ENCODE measurements at places on chromosomes 3 and 15. TPM values are rescaled to one million over a fixed set of nuclear protein-coding genes. Genes with fewer than 3 reads are reported as not detected.
A peak's percentile ranks its signal among the peaks of the same experiment; 100 is the strongest.

KCNH8 gene
- total RNA-seq, result not detected

DNA sequence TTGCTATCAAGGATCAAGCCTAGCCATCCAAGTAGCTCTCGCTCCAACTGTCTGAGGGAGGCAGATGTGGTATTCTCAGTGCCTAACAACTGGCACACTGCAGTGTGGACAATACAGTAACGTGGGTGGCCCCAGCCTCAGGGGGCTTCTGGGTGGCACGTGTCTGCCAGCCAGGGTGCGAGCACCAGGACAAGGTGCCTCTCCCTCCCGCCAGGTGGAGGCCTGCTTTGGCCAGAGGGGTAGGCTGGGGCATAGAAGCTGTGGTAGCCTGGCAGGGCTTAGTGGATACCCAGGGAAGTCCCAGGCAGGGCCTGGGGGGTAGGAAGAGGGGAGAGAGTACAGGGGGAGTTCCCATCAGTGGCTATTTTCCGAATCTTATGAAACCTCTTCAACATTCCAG lies 234.0 kb downstream of the PLCL2 start:
- no peaks in the 10 kb centered on the region for H3K4me1 ChIP-seq
- H3K27me3 ChIP-seq, result no peaks in the 10 kb centered on the region
- H3K27ac ChIP-seq, result no peak overlapping the region
- DNase-seq, result no peak
- H3K4me3 ChIP-seq, result no peak overlapping the region

GRCh38 chr3:152309535-152310307 lies 41.0 kb downstream of the MBNL1 start:
- no peaks in the 10 kb centered on the region for H3K27me3 ChIP-seq
- no peaks in the 10 kb centered on the region for H3K36me3 ChIP-seq
- no peak for DNase-seq
- no peak overlapping the region for H3K4me3 ChIP-seq
- H3K27ac ChIP-seq, result peak overlapping the region; percentile 48
- peaks cover 38% of the 10 kb centered on the region for H3K4me1 ChIP-seq

DNA sequence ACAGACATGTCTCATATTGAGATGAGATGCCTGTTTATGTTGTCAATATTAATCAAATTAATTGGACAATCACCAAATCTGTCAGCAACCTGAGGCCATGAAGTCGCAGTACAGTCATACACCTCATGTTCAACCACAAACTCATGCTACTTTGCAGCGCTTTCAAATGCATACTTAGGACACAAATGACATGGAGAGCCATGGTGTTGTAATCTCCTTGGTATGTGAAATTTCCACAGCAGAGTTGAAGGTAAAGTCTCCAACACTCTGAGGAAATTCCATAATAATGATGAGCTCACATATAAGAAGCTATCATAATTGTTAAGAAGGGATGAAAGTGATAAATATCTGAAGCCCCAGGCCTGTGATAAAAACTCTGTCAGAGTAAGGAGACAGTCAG lies 873.9 kb downstream of the MCTP2 start:
- H3K36me3 ChIP-seq, result no peaks in the 10 kb centered on the region
- H3K27me3 ChIP-seq, result no peaks in the 10 kb centered on the region
- no peak overlapping the region for H3K27ac ChIP-seq
- no peak overlapping the region for H3K4me3 ChIP-seq
- no peak for DNase-seq

DNA sequence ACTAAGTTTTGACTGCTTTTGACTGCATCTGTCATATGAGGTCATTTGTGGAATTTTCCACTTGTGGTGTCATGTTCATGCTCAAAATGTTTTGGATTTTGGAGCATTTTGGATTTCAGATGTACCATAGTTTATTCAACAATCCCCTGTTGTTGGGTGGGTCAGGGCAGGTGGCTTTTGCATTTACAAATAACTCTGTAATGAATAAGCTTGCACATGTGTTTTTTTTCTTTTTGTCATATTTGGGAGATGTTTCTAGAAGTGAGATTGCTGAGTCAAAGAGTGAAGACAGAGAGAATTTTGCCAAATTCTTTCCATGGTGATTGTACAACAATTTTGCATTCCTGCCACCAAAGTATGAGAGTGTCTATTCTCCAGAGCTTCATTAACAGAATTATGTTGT lies 62.4 kb upstream of the ADPGK start:
- no peak overlapping the region for H3K4me3 ChIP-seq
- H3K4me1 ChIP-seq, result peaks cover 4% of the 10 kb centered on the region
- no peak for DNase-seq
- H3K27me3 ChIP-seq, result no peaks in the 10 kb centered on the region

GRCh38 chr3:58469096-58469495 lies 22.8 kb upstream of the KCTD6 start:
- no peaks in the 10 kb centered on the region for H3K36me3 ChIP-seq
- no peak overlapping the region for H3K4me3 ChIP-seq
- no peaks in the 10 kb centered on the region for H3K27me3 ChIP-seq
- peaks cover 27% of the 10 kb centered on the region for H3K4me1 ChIP-seq

DNA sequence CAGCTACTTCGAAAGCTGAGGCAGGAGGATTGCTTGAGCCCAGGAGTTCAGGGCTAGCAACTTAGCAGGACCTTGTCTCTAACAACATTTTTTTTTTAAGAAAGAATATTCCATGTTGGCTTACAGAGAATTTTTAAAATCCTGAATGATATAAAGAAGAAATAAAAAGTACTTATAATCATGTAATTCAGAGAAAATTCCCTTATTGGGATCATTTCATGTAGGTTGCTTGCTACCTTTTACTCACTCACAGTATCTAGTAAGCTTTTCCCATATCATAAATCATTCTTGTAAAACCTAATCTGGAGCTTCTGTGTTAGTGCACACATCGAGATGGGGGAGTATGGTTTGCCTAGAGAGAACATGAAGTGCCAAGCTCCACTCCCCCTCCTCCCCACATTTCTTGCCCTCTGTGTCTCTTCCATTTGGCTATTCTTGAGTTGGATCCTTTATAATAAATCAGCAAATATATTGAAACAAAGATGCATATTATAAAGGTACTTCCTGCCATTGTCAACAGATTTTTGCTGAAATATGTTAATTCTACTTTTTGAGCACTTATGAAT lies 13.6 kb downstream of the TF start:
- no peak overlapping the region for H3K27ac ChIP-seq
- DNase-seq, result no peak
- H3K4me1 ChIP-seq, result no peaks in the 10 kb centered on the region
- H3K36me3 ChIP-seq, result no peaks in the 10 kb centered on the region
- H3K27me3 ChIP-seq, result peaks cover 13% of the 10 kb centered on the region
- no peak overlapping the region for H3K4me3 ChIP-seq

OXTR gene
- 0.10 TPM for total RNA-seq

GRCh38 chr3:22606938-22607337 lies 596.2 kb upstream of the UBE2E2 start:
- no peaks in the 10 kb centered on the region for H3K4me1 ChIP-seq
- no peak overlapping the region for H3K4me3 ChIP-seq

- no peaks in the 10 kb centered on the region for H3K4me1 ChIP-seq
- no peaks in the 10 kb centered on the region for H3K36me3 ChIP-seq
- DNase-seq, result no peak
Measured at GRCh38 chr3:182052332-182052731, 340.6 kb downstream of the SOX2 start.

FBXO40 gene
- total RNA-seq, result not detected

GRCh38 chr3:173138026-173138425 lies 3.0 kb downstream of the SPATA16 start:
- no peak overlapping the region for H3K4me3 ChIP-seq
- no peaks in the 10 kb centered on the region for H3K4me1 ChIP-seq
- no peak overlapping the region for H3K27ac ChIP-seq
- no peak for DNase-seq
- H3K27me3 ChIP-seq, result no peaks in the 10 kb centered on the region

DNA sequence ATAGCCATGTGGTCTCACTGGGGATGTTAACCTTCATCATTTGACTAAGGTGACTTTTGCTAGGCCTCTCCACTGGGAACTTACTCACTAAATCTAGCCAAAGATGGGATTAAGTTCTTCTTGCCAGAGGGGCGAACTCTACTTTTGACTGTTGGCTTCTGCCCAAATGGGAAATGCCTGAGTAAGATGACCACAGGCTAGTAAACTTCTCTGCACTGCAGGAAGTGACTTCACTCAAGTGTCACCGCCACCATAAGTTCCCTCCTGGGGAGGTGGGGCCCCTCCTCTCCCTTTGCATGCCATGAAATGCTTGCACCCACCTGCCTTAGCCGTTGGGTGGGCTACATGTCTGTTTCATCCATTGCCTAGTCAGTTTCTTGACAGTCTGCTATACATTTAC lies 388.3 kb downstream of the FEZF2 start:
- no peaks in the 10 kb centered on the region for H3K27me3 ChIP-seq
- H3K4me1 ChIP-seq, result no peaks in the 10 kb centered on the region
- H3K36me3 ChIP-seq, result no peaks in the 10 kb centered on the region
- H3K4me3 ChIP-seq, result no peak overlapping the region

DNA sequence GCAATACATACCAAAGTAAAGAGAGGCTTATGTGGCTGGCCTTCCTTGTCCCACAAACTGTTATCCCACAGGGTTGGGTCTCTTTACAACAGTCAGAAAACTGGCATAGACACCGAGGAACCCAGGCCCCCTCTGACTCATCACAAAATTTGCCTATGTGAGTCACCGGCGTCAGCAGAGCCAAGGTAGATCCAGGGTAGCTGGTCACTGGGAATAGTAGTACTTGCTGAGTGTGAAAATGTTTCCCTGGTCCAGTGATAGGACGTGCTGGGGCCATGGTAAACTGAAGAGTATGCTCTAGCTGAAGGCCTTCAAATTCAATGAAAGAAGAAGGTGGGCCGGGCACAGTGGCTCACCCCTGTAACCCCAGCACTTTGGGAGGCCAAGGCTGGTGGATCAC lies 27.1 kb upstream of the SKIL start:
- no peak overlapping the region for H3K4me3 ChIP-seq
- no peak overlapping the region for H3K27ac ChIP-seq
- no peak for DNase-seq

- H3K36me3 ChIP-seq, result no peaks in the 10 kb centered on the region
- no peak overlapping the region for H3K4me3 ChIP-seq
- H3K4me1 ChIP-seq, result no peaks in the 10 kb centered on the region
- no peak overlapping the region for H3K27ac ChIP-seq
Measured at GRCh38 chr3:54228806-54229205, 106.5 kb downstream of the CACNA2D3 start.

- no peak overlapping the region for H3K27ac ChIP-seq
- H3K27me3 ChIP-seq, result peaks cover 9% of the 10 kb centered on the region
- no peak overlapping the region for H3K4me3 ChIP-seq
- DNase-seq, result no peak
- no peaks in the 10 kb centered on the region for H3K4me1 ChIP-seq
- H3K36me3 ChIP-seq, result no peaks in the 10 kb centered on the region
Measured at GRCh38 chr3:10557781-10558373, 52.5 kb upstream of the ATP2B2 start.

DNA sequence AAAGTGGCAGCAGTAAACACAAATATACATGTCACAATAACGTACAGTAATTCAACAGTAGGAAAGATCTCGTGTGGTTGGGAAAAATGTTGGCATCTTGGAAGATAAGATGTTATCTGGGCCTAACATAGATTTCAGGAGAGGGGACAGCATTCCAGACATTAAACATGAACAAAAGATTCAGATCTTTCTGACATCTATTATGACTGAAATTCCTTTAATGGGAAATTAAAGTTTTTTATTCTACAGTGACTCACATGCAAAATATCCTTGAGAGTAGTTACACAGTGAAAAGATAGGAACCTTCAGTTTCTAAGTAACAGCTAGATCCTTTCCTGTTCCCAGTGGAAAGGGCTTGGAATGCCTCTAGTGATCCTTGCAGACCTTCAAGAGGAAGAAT lies 9.2 kb downstream of the NDUFB5 start:
- no peaks in the 10 kb centered on the region for H3K27me3 ChIP-seq
- peaks cover 8% of the 10 kb centered on the region for H3K4me1 ChIP-seq
- H3K36me3 ChIP-seq, result no peaks in the 10 kb centered on the region
- no peak for DNase-seq
- H3K4me3 ChIP-seq, result no peak overlapping the region

DNA sequence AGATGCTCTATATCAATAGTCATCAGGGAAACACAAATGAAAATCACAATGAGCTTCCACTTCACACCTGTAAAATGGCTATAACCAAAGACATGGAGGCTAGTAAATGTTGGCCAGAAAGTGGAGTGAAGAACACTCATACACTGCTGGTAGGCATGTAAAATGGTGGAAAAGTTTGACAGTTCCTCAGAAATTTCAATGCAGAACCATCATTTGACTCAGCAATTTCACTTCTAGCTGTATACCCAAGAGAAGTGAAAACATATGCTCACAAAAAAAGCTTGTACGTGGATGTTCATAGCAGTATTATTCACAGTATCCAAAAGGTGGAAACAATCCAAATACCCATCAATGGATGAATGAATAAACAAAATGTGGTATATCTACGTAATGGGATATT lies 19.2 kb upstream of the TOP2B start:
- DNase-seq, result no peak
- no peak overlapping the region for H3K4me3 ChIP-seq
- no peaks in the 10 kb centered on the region for H3K27me3 ChIP-seq
- no peak overlapping the region for H3K27ac ChIP-seq

- no peak overlapping the region for H3K4me3 ChIP-seq
- DNase-seq, result no peak
- H3K27ac ChIP-seq, result no peak overlapping the region
- peaks cover 55% of the 10 kb centered on the region for H3K36me3 ChIP-seq
Measured at GRCh38 chr3:49362561-49362960, 4.4 kb upstream of the GPX1 start.

GNAT1 gene
- total RNA-seq, result not detected

- no peaks in the 10 kb centered on the region for H3K4me1 ChIP-seq
- DNase-seq, result no peak
- H3K27me3 ChIP-seq, result peaks cover 7% of the 10 kb centered on the region
- no peak overlapping the region for H3K27ac ChIP-seq
Measured at GRCh38 chr15:64930019-64930652, 18.4 kb downstream of the ANKDD1A start.

LMOD3 gene
- total RNA-seq, result not detected

GRCh38 chr15:38041576-38041975 lies 107.1 kb downstream of the TMCO5A start:
- no peaks in the 10 kb centered on the region for H3K4me1 ChIP-seq
- no peak for DNase-seq
- H3K27ac ChIP-seq, result no peak overlapping the region
- no peaks in the 10 kb centered on the region for H3K27me3 ChIP-seq

RPP25 gene
- 2.8 TPM for total RNA-seq

DNA sequence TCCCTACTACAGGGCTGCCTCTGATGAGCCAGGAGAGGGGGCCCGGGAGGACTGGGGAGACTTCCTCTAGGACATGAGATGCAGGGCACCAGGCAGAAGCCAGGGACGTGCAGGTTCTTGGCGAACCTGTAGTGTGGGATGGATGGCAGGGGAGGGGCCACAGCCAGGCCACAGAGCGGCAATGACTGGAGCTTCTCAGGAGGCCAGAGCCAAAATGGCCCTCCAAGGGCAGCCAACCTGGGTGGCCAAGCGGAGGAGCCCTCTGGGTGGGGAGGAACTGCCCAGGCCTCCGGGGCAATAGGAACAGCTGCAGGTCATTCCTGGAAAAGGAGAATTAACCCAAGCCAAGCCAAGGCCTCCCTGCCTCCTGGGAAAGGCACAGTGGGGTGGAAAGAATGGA lies 224.5 kb downstream of the XXYLT1 start:
- DNase-seq, result no peak
- H3K27ac ChIP-seq, result no peak overlapping the region
- H3K4me3 ChIP-seq, result no peak overlapping the region
- H3K27me3 ChIP-seq, result no peaks in the 10 kb centered on the region
- H3K36me3 ChIP-seq, result no peaks in the 10 kb centered on the region

GRCh38 chr3:100641471-100642032 lies 32.2 kb downstream of the ADGRG7 start:
- H3K4me3 ChIP-seq, result no peak overlapping the region
- peaks cover 4% of the 10 kb centered on the region for H3K27me3 ChIP-seq
- H3K4me1 ChIP-seq, result no peaks in the 10 kb centered on the region
- DNase-seq, result no peak
